Stimulated activated CD8-positive, alpha-beta memory T cell treated with anti-CD3 and anti-CD28 coated beads, Interleukin-4, amount 100 ng/mL, for 1 hour (primary cell): ENCODE measurements at places on chromosomes 2 and 18.

- DNase-seq, result no peak
Measured at GRCh38 chr2:166417669-166418068, 41.9 kb upstream of the SCN9A start.

- DNase-seq, result no peak
Measured at GRCh38 chr2:121099329-121100290, 185.4 kb downstream of the TFCP2L1 start.

- no peak for DNase-seq
Measured at GRCh38 chr18:74570266-74570665, 27.4 kb upstream of the ZNF407 start.

- no peak for DNase-seq
Measured at GRCh38 chr2:237818066-237818473, 19.5 kb downstream of the RBM44 start.

DNA sequence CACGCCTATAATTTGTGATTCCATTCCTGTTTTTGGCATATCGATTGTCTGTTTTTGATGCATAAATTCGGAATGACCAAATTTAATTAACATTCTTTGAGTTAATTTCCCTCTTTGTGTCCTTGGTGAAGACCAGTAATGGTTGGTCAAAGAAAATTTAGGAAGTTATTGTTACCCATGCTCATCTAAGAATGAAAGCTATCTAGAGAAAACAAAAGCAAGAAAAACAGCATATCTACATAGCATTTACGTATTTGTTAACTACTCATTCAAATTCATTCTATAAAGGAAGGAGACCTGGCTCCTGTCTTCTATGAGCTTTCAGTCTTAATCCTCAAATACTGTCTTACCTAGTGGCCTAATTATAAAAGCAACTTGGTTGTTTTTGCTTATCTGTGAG, 59.2 kb upstream of the CHST9 start:
- no peak for DNase-seq

DNA sequence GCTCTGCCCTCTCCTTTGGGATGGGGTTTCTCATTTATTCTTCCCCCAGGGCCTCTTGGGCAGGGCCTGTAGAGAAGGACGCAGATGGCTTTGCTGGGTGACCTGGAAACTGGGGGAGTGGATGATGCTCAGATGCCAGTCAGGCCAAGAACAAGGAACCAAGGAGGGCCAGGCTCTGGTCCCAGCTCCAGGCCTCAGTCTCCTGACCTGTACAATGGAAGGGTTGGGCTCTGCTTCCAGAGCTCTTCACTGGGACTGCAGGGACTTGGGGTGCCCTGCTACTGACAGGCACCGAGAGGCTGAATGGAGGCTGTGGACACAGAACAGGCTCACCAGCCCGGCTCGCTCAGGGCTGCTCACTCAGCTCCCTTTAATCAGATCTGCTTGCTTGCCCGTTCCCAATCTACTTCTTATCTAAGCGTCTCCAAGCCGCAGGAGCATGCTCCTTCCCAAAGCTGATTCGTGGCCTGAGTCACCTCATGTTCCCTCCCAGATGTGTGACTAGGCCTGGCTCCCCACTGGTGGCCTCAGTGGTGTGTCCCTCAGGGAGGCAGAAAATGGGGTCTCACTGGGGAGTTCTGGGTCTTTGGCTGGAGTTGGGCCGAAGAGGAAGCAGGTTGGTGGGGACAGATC, 82.6 kb upstream of the ODC1 start:
- DNase-seq, result no peak

GRCh38 chr2:150428641-150429040, 58.8 kb downstream of the RND3 start:
- no peak for DNase-seq

GRCh38 chr2:174902506-174903263, 102.5 kb downstream of the CHN1 start:
- no peak for DNase-seq

GRCh38 chr18:65762556-65762955, 11.7 kb downstream of the CDH7 start:
- no peak for DNase-seq

DNA sequence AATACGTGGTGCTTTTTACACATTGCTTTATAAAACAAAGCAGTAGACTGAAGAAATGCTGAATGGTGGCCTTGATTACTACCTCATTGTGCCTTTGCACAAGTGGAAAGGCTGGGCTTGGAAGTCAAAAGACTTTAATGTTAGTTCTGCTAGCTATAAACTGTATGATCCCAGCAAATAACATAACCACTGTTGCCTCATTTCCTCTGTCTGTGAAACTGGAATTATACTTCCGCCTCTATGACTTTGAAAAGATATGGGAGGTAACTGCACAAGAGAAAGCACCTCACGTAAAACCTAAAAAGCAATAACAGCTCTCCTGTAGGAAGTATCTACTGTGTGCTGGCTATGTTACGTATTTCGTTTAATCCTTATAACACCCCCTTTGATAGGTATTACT, 43.4 kb upstream of the DSC1 start:
- DNase-seq, result no peak

DNA sequence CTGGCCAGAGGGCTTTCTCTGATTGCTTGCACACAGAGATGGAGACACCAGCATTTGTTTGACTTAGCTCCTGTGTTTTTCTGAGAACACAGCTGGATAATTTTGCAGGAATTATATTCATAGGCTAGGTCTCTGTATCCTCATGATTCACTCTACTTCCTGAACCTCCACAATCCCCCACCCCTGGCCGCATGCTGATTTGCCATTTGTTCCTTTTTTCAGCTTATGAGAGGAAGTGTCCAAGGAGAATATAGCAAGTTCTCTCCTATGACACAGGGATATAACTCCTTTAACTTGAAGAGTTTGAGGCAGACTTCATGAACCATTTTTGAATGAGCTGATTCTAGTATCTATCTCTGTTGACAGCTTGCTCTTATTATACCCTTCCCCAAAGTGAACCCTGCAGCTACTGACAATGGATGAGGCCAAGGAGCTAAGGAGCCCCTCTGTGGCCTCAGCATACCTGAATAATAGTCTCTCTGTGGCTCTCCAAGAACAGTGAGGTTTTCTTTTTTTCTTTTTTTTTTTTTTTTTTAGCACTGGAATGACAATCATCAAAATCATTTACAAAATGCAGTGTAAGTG, 15.4 kb downstream of the CAVIN2 start:
- DNase-seq, result no peak

DNA sequence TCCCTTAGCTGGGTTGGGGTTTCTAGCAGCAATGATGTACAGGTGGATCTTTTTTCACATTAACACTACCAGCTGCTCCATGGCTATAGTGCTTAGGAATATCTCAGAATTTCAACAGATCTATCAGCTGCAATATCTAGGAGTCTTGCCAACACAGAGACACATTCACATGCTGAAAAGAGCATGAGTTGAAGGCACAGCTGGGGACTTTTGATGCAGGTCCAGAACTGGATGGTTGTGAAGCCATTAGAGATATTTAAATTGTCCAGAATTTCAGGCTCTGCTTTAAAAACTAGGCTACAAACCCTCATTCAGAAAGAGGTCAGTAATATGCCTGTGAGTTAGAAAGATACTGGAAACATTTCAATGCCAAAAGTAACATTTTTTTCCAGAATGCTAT, 122.2 kb upstream of the CCDC195 start:
- no peak for DNase-seq

DNA sequence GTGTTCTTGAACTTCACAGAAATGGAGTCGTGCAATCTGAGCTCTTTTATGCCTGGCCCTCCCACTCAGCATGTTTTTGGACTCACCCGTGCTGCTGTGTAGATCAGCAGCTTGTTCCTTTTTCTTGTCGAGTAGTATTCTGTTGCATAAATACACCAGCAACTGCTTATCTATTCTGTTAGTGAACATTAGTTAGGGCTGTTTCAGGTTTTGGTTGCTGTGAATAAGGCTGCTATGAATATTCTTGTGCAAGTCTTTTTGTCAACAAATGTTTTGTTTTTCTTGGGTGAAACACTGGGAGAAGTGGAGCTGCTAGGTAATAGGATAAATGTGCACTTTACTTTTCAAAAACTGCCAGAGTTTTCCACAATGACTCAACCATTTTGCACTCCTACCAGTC, 15.3 kb upstream of the CIDEA start:
- no peak for DNase-seq

DNA sequence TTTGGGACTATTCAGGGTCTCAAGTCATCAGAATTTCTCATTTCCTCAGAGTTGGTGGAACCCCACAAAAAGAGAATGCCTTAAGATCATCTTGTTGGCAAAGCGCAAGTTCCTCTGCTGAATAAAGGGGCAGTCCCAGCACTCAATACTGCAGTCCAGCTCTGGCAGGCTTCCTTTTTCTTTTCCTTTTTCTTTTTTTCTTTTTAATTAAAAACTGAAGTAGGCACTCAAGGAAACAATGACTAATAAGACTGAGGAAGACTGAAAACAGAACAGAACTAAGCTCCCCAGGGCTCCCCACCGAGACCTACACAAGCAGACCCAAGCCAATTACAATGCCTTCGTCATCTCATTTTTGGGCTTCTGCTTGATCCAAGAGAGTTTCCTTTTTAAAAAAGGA, 82.0 kb downstream of the STK39 start:
- DNase-seq, result no peak

DNA sequence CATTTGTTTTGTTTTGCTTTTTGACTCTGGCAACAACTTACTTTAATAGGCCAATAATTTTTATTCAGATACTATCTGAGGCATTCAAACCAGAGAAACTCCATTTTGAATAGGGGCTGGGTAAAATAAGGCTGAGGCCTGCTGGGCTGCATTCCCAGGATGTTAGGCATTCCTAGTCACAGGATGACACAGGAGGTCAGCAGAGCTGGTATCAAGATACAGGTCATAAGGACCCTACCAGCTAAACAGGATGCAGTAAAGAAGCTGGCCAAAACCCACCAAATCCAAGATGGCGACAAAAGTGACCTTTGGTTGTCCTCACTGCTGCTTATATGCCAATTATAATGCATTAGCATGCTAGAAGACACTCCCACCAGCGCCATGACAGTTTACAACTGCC, 102.2 kb upstream of the XPO1 start:
- DNase-seq, result no peak

DNA sequence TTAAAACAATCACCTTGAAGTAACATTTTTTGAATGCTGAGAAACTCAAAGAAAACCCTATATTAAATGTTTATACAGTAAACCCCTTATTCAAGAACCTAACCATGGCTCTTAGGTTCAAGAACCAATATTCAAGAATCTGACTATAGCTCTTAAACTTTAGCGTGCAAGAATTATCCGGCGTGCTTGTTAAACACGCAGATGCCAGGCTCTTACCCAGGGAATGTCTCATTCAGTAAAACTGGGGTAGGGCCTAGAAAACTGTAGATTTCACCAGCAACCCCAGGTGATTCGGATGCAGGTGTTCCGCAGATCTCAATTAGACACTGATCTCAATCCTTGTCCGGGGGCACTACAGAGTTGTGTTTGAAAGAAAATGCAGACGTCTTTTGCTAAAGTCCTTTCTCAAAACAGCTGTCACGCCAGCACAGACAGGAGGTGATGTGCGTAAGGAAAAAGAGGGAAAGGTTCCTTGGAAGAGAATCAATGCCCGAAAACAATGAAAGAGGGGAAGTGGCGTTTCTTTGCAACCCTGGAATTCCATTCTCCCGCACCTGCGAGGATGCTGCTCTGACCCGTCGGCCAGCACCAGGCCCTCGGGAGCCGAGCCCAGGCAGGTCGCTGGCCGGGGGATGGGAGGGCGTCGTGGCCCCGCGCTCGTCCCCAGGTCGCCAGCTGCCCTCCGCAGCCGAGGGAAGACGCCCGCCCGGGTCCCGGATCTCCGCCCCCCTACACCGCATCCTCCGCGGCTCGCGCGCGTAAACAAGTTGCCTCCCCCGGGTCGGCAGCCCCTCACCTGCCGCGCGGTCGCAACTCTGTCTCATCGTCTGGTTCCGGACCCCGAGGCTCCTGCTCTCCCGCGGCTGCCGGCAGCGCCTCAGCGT, 851 bp downstream of the EIF2AK3 start:
- peak; percentile 12 for DNase-seq

DNA sequence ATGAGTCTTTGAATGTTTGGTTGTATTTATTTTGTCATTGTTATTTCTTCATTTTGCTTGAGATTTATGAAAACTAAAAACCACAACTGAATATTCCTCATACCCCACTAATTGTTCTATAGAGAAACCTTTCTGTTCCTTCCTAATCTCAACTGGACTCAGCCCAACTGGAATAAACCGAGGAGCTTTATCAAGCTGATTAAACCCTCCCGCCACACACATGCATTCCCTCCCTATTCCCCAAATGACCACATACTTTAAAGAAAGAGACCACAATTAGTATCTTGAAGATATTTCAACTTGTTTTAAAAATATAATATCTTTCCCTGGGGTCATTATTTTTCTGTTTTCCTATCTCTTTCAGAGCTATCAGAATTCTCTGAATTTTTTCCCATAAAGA, 107.5 kb downstream of the OSR1 start:
- DNase-seq, result no peak
